GM06990 (cell line): ENCODE measurements at places on chromosomes 7 and 10.

GRCh38 chr7:91630581-91631380 lies 249.7 kb downstream of the MTERF1 start:
- no peak for DNase-seq

DNA sequence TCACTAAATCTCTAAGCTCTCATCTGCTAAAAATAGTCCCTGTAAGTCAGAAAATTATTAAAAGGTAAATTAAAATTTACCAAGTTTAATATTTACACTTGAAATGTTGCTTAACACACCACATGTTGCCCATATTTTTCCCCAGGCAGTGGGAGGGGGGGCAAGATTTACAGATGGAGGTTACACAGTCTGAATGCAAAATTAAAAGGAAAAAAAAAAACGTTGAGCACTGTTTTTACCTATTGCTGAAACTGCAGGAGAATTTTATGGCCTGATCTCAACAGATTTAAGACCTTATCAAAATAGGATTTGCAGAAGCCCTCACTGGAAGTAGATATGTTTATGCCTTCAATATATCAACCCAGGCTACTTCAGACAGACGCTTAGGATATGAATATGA lies 133.4 kb downstream of the SFMBT2 start:
- DNase-seq = no peak

GRCh38 chr10:110137142-110137545 lies 70.3 kb upstream of the MXI1 start:
- peak; percentile 38 for DNase-seq

- DNase-seq = no peak
These were observed 343.7 kb downstream of the GLRX3 start for GRCh38 chr10:130479926-130480325.

GRCh38 chr10:86964061-86964846 lies 4.0 kb upstream of the ADIRF start:
- peak; percentile 18 for DNase-seq

- DNase-seq = no peak
These were observed 134.4 kb downstream of the ARHGAP21 start for GRCh38 chr10:24589265-24589664.
